NCI-H1048 (cell line): ENCODE measurements at places on chromosomes 3 and 15.

GRCh38 chr15:43930556-43930955, 103.8 kb downstream of the WDR76 start:
- no peak for DNase-seq

- no peak for DNase-seq
Measured at GRCh38 chr3:176522436-176522835, 674.8 kb downstream of the TBL1XR1 start.

- no peak for DNase-seq
Measured at GRCh38 chr3:85189731-85190130, 230.9 kb downstream of the CADM2 start.

DNA sequence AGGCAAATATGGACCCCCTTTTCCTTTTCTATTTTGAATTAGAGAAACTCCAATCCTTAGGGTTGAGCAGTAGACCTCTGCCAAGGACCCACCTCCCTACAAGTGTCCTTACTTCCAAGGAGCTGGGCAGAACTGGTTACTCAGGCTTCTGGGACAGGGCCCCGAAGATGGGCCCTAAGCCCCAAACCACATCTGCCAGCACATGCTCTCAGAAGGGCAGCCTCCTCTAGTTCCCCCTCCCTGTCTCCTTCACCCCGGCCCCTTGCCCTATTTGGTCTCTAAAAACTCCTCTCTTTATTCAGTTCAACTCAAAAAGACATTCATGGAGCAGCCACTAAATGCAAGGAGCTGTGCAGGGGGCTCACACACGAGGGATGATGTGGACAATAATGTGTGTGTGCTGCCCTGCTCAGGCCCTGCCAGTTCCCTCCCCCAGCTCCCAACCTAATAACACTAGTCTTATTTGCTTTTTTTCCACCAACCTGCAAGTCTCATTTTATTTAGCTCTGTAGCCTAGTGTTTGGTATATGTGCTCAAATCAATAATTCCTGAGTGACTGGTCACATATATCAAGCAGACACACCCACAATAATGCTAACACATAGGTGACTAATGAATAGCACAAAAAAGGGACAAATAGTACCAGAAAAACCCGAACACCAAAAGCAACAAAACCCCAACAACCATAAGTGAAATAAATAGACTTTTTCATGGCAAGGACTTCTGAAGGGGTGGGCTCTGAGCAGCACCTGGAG, 12.2 kb downstream of the ZDHHC3 start:
- no peak for DNase-seq

- DNase-seq: no peak
Measured at GRCh38 chr15:47398594-47398993, 318.7 kb upstream of the SEMA6D start.

DNA sequence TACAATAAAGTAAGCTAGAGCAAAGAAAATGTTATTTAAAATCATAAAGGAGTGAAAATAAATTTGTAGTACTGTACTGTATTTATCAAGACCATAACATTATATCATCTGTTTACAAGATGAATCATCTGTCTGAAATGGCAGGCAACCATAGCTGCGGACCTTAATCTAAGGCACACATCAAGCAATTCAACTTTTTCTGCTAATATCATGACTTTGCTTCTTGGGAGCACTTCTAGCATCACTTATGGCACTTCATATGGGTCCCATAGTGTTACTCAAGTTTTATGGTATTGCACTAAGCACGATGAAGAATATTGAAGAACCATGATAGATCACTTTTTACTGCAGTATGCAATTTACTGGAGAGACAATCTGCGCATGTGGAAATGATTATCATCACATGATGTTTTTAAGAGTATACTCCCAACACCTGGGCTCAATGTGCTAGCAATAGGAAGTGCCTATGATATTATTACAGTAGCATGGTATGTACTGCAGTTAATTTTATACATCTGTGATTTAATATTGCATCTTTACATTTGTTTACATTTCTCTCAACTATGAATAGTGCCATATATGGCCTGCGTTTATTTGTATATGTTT, 137.7 kb upstream of the NECTIN3 start:
- no peak for DNase-seq

DNA sequence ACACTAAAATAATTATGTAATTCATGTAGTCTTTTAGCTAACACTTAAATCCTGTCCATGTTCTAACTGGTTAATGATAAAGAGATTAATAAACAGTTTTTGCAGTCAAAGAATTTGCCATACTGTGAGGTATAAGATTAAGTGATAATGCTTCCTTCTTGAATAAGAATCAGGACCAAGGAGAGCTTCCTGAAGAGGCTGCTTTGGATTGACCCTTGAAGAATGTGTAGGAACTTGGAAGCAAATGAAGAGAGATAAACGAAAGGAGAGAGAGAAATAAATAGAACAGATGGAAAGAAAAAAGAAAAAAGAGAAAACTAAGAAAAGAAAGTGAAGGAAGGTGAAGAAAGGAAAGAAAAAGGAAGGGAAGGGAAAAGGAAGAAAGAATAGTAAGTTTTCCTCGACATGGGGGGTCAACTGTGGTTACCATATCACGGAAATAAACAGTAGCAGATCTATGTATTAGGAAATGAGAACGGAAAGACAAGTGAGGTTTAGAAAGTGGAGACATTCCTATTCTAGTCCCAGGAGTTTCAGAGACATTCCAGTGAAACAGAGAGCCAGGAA, 539.8 kb downstream of the FGF12 start:
- DNase-seq: no peak

GRCh38 chr3:158167737-158168557, 58.1 kb downstream of the RSRC1 start:
- DNase-seq: no peak

DNA sequence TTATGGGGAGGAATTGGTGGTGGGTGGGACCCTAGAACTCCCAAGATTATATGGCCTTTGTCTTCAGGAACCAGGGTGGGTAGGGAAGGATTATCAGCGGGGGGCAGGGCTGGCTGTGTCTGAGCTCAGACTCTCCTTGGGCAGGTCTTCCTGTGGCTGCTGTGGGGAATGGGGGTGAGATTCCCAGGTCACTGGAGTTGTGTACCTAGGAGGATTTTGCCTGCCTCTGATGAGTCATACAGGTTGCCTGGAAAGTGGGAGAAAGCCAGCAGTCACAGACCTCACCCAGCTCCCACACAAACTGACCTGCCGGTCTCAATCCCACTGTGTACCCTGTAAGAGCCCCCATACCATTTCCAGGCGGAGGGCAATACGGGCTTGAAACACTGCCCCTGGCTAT, 209.9 kb upstream of the CNTN3 start:
- DNase-seq: no peak

GRCh38 chr15:79595995-79596622, 164.0 kb downstream of the MINAR1 start:
- peak; percentile 68 for DNase-seq

- DNase-seq: no peak
Measured at GRCh38 chr3:128423525-128424147, 43.1 kb downstream of the DNAJB8 start.

GRCh38 chr15:70920981-70921696, 28.5 kb downstream of the LRRC49 start:
- DNase-seq: no peak
